ENCODE measurements at places on chromosomes 13 and 19.

DNA sequence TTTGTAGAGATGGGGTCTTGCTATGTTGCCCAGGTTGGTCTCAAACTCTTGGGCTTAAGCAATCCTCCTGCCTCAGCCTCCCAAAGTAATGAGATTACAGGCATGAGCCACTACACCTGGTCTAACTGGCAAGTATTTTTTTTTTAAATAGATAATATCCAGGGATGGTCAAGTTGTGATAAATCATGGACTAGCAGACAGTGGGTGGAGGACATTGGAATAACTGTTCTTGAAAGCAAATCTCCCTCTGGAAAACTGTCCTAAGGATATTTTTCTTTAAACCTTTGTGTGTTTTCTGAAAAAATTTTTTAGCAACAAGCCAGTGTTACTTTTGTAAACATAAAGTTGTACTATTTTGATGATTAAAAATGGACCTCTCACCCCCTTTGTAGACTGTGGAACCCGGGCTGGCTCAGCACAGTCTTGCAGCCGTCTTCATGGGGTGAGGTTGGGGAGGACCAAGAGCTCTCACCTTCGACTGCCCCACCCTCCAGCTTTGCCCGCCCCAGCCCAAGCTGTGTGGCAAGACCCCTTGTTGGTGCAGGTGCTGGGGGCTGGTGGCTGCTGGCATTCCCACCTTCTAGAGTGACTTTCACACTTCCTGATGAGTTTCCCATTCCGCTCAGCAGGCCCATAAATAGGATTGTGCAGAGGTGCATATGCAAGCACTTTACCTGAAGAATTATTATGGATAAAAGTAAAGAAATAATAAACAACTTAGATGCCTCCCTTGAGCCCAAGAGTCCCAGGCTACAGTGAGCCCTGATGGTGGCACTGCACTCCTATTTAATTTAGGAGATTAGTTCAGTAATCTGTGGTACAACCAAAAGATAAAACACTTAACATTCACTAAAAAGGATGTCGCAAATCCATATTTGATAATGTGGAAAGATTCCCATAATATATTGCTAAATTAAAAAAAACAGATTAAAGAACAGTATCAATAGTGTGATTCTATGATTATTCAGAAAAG, 107.3 kb downstream of the GADD45B start:
- no peak for DNase-seq

DNA sequence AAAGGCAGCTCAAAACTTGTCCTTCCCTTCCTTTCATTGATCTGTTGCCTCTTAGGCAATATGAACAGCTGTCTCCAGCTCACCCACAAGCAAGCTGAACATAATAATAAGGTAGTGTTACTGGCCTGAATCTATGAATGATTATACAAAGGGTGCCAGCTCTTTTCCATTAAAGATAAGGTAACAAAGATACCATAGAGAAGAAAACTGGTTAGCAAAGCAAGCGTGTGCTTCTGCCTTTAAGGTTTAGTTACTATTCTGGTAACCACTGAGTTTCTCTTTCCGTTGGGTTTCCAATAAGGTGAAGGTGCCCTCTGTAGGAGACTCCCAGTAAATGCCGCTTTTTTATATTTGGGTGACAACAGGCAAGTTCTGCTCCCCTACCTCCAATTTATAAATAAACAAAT, 12.1 kb upstream of the DACH1 start:
- no peak for DNase-seq

DNA sequence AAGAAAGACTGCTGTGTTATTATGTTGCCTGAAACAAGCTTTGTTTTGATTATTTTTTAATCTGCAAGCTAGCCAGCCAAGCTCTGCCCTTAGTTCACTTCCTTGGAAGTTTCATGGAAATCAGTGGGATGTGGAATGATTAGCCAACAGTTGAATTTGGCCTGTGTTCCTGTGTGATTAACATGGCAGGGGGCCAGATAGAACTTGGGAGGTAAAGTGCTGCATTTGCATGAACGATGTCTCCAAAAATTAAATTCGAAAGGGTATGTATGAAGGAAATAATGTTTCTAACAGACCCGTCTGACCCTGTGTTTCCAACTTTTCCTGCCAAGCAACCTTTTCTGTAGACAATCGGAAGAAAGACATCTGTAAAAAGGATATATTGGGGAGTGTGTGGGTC, 32.2 kb downstream of the UFM1 start:
- DNase-seq, result no peak

DNA sequence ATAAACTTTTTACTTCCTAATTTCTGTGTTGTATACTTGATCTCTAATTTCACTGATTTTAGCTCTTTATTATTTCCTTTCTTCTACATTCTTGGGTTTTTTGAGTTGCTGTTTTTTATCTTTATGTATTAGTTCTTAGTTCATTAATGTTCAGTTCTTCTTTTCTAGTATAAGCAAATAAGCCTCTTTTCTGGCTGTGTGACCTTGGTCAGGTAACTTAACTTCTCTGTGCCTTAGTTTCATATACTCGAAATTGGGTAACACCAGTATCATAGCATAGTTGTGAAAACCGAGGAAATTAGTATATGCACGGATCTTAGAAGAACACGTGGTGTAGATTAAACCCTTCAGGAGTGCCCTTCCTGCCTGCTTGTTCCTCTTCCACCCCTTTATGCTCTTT, 130.2 kb upstream of the C1QTNF9B start:
- no peak for DNase-seq

DNA sequence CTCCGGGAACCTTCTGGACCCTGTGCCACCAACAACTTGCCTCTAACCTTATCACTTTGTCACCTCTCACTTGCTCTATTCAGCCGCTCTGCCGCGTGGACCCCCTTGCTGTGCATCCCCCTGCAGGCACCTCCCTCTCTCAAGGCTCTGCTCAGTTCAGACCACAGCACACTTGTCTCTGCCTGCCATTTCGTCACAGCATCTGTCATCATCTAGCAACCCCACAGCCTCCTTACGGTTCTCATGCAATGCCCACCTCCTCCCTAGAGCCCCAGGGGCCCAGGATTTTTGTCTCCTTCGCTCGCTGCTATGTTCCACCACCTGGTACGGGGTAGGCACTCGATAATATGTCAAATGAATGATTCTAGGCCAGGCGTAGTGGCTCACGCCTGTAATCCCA, 4.8 kb downstream of the HAUS8 start:
- no peak for DNase-seq

Measured in ecto neural progenitor cell (in vitro differentiated cells).